Fibroblast of lung (primary cell): ENCODE measurements at places on chromosomes 5 and 9. TPM values are rescaled to one million over a fixed set of nuclear protein-coding genes. Genes with fewer than 3 reads are reported as not detected.

ABCA1 gene
- total RNA-seq: 60.4 and 75.2 TPM in 2 replicates

AQP3 gene
- 9.0 and 16.2 TPM in 2 replicates for total RNA-seq

NUTM2F gene
- not detected in 2 replicates for total RNA-seq

KCTD16 gene
- total RNA-seq: 1.0 and 1.2 TPM in 2 replicates

MOB3B gene
- under 0.01 TPM in 2 replicates for total RNA-seq

SPINK14 gene
- total RNA-seq: not detected in 2 replicates

CDH9 gene
- total RNA-seq: not detected in 2 replicates

GAS1 gene
- total RNA-seq: 7.4 and 15.2 TPM in 2 replicates

STK32A gene
- total RNA-seq: 2.5 and 2.8 TPM in 2 replicates

PFN3 gene
- not detected in 2 replicates for total RNA-seq

NDOR1 gene
- 2.6 and 3.1 TPM in 2 replicates for total RNA-seq

PPP2R2B gene
- under 0.01 and 1.5 TPM in 2 replicates for total RNA-seq

IL7R gene
- total RNA-seq: 10.3 and 67.9 TPM in 2 replicates

LCN15 gene
- total RNA-seq: not detected in 2 replicates

FOXD4L4 gene
- total RNA-seq: 0.26 TPM in 1 of 2 replicates, not detected in the other

PKD2L2 gene
- 0.26 TPM in 1 of 2 replicates, not detected in the other for total RNA-seq

NME5 gene
- 2.5 and 3.3 TPM in 2 replicates for total RNA-seq

KIF20A gene
- total RNA-seq: 1.8 and 23.8 TPM in 2 replicates

RAI14 gene
- total RNA-seq: 82.7 and 125 TPM in 2 replicates

DAPK1 gene
- total RNA-seq: 15.5 and 18.5 TPM in 2 replicates

BASP1 gene
- total RNA-seq: 125 and 186 TPM in 2 replicates

CACFD1 gene
- total RNA-seq: 8.5 and 9.1 TPM in 2 replicates

SH2D3C gene
- total RNA-seq: 0.26 TPM in 1 of 2 replicates, not detected in the other

PDCD1LG2 gene
- total RNA-seq: 4.9 and 6.9 TPM in 2 replicates

GDNF gene
- 0.51 and 0.83 TPM in 2 replicates for total RNA-seq

PLPPR1 gene
- total RNA-seq: not detected in 2 replicates

IL9 gene
- total RNA-seq: not detected in 2 replicates

ADAMTS6 gene
- 45.2 and 48.3 TPM in 2 replicates for total RNA-seq

RBM18 gene
- 9.5 and 11.2 TPM in 2 replicates for total RNA-seq

IL13 gene
- total RNA-seq: not detected in 2 replicates

PALM2AKAP2 gene
- total RNA-seq: 6.9 and 9.9 TPM in 2 replicates

PGM5 gene
- total RNA-seq: 37.5 and 113 TPM in 2 replicates

CDH6 gene
- total RNA-seq: 9.8 and 10.4 TPM in 2 replicates

ZNF454 gene
- total RNA-seq: 3.1 and 3.3 TPM in 2 replicates

INSL4 gene
- not detected in 2 replicates for total RNA-seq

PCDH12 gene
- total RNA-seq: under 0.01 TPM in 1 of 2 replicates, not detected in the other

PCDHGC5 gene
- 1.3 and 2.6 TPM in 2 replicates for total RNA-seq

PCDHGA7 gene
- 2.8 and 6.8 TPM in 2 replicates for total RNA-seq
